ENCODE measurements at places on chromosomes 6 and 20. TPM values are rescaled to one million over a fixed set of nuclear protein-coding genes. Genes with fewer than 3 reads are reported as not detected.

Gene PLN
- total RNA-seq = 673 TPM

Gene HMGA1
- 36.2 TPM for total RNA-seq

GRCh38 chr6:51199105-51199552 is 380.5 kb downstream of the TFAP2B start:
- DNase-seq = no peak

- no peak for DNase-seq
These were observed 37.8 kb downstream of the MUC22 start for GRCh38 chr6:31048099-31048498.

- no peak for DNase-seq
These were observed 76.0 kb downstream of the LCA5 start for GRCh38 chr6:79461205-79461604.

Measured in left cardiac atrium (tissue), 4 donors.